Thyroid gland (tissue), 4 donors: ENCODE measurements at places on chromosomes 2 and 18. TPM values are rescaled to one million over a fixed set of nuclear protein-coding genes. Genes with fewer than 3 reads are reported as not detected.

The MAB21L4 gene
- 0.33 TPM for total RNA-seq

DNA sequence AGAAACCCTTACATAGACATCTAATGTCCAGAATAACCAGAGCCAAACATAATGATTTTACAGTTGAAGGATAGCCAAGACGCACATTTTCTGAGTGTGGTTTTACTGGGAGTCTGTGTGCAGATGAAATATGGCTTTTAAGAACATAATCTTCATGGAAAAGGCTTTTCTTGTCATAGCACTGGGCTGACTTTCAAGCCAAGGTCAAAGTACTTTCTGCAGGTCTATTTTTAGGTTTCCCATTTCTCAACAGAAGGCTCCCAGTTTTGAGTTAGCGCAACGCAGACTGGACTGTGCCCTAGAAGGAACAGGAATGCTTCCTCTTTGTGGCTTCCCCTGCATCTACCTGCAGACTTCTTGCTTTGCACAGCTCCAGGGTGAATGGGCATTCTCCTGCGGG, 92.3 kb upstream of the UPP2 start:
- no peak for DNase-seq
- H3K4me1 ChIP-seq = peaks cover 3% of the 10 kb centered on the region
- no peak overlapping the region for H3K4me3 ChIP-seq
- H3K36me3 ChIP-seq = no peaks in the 10 kb centered on the region

- H3K4me3 ChIP-seq = no peak overlapping the region
- H3K27me3 ChIP-seq = no peaks in the 10 kb centered on the region
- no peaks in the 10 kb centered on the region for H3K4me1 ChIP-seq
- no peak for DNase-seq
- H3K36me3 ChIP-seq = no peaks in the 10 kb centered on the region
- H3K27ac ChIP-seq = no peak overlapping the region
Observed at GRCh38 chr2:235191978-235192377, 240.2 kb downstream of the SH3BP4 start.

DNA sequence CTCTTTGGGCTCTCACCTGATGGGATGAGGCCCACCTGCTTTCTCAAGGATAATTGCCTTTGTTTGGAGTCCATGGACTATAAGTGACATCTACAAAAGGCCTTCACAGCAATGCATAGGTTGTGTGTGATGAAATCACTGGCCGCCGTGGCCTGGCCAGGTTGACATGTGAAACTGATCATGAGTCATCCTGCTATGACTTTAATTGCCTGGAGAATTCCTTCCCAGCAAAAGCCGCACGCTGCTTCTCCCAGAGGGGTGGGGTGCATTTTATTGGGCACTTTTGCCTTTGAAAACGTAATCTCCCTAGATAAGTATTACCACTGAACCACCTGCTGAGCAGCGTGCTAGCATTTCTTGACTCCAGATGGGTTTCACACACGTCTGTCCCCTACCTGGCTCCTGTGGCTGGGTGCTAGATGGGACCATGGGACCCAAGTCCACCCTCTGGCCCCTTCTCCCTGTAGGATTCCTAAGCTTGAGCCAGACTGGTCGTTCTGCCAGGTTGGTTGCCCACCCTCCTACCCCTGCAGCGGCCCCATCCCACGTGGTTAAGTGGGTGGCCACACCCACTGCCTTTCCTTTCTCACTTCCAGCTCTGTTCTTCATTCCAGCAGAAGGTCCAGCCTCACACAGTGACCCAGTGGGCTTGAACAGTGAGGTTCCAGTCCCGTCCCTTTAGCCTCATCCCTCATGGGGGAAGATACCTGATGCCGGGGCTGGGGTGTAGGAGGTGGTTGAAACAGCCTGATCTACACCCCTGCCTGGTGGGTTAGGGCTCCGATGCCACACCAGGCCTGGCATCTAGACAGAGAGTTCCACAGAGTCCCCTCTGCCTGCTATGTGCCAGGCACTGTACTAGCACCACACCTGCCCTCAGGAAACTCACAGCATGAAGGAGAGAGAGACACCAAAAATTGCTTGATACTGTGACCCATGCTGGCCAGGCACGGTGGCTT, 89.6 kb downstream of the GBX2 start:
- no peak overlapping the region for H3K27ac ChIP-seq
- H3K4me1 ChIP-seq = no peaks in the 10 kb centered on the region
- H3K4me3 ChIP-seq = no peak overlapping the region

GRCh38 chr2:105494683-105495425, 96.0 kb upstream of the FHL2 start:
- H3K4me3 ChIP-seq = no peak overlapping the region
- DNase-seq = no peak
- no peaks in the 10 kb centered on the region for H3K36me3 ChIP-seq
- peaks cover 27% of the 10 kb centered on the region for H3K4me1 ChIP-seq
- H3K27me3 ChIP-seq = no peaks in the 10 kb centered on the region
